Lung microvascular endothelial cell (primary cell): ENCODE measurements at places on chromosomes 3 and 15.

DNA sequence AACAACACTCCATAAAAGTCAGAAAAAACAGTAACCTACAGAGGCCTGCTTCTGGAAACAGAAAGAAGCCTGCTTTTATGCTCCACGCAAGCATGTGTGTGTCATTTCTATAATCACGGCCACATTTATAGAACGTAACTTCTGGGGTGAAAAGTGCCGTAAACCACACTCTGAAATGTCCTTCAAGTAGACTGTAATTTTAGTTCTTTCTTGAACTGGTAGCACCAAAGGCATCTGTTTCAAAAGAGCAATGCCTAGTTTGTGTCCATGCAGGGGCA, 19.5 kb upstream of the CMTM7 start:
- DNase-seq, result no peak

DNA sequence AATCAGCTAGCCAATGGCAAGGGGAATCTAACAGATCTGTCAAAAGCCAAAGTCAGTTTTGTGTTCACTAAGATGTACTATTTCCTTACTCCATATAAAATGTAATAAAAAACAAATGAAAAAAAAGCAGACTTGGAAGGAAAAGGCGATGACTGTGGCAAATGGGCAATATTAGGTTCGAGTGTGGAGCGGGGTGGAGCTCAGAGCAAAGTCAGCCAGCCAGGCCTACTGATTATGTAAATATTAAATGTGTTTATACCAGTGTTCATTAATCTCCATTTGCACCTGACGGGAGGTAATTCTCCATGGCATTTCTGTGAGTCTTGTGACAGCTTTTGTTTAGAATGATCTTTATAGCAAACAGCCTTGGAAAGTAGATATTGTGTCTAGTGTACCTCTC, 96.2 kb upstream of the KCNMB2 start:
- DNase-seq, result no peak

- DNase-seq, result no peak
Measured at GRCh38 chr3:45872569-45872968, 13.8 kb upstream of the CCR9 start.

GRCh38 chr3:172356427-172356826, 91.8 kb downstream of the GHSR start:
- no peak for DNase-seq

- no peak for DNase-seq
Measured at GRCh38 chr15:28952666-28953491, 67.1 kb downstream of the APBA2 start.
